Activated CD4-positive, alpha-beta T cell treated with anti-CD3 and anti-CD28 coated beads, Interleukin-2, amount 10 ng/mL, durations not matched to agents 7 days and 5 days (primary cell): ENCODE measurements at places on chromosomes 2 and 18.
A peak's percentile ranks its signal among the peaks of the same experiment; 100 is the strongest.

DNA sequence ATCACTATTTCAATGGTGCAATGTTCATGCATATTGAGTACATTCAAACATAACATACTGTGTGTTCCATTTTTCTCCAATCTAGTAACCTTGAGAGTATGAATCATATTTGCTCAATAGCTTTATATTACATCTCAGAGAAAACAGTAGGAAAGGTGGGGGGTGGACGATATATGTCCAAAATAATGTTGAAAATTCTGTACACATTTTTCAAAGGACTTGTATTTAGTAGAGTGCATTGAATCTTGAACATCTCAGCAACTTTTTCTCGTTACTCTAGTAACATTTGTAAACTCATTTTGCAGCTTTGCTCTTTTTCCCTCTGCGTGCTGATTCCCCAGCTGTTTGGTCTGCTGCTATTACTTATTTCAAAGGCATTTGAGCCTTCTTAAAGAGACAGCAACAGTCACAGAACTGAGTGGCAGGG is 1487.0 kb downstream of the LRP1B start:
- DNase-seq: no peak

- DNase-seq: peak; percentile 47
Measured at GRCh38 chr2:225122583-225123486, 80.6 kb upstream of the DOCK10 start.

- DNase-seq: no peak
Measured at GRCh38 chr2:230774348-230774951, 61.8 kb downstream of the CAB39 start.

GRCh38 chr2:238939521-238940403 is 91.9 kb downstream of the TWIST2 start:
- no peak for DNase-seq

DNA sequence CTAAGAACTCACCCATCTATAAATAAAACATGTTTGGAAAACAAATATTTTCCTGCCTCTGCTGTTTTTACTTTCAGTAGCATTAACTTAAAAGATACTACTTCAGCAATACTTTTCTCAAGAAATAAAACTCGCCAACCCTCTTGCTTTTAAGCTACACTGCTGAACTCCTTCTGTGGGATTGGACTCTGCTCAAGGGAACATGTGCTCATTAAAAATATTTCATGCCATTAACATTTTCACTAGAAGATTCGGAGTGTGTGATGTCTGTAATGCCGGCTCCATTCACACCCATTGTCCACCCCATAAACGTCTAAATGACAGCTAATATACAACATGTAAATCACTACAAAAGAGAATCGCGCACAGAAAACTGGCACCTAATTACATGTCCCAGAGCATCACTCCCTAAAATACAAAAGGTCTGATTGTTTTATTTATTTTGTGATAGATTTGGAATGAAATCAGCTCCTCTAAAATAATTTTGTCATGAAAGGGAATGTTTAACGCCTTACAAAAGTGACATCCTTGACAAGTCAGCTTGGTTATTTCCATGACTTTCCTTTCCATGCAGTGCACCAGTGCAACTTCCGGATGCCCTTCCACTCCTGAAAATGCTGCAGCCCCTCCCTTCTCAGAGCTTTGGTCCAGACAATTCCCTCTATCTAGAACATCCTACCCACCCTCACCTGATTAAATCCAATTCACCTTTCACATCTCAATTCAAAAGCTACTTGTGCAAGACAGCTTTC is 73.1 kb downstream of the ANKRD44 start:
- DNase-seq: no peak

- no peak for DNase-seq
Measured at GRCh38 chr18:3463051-3463450, 13.1 kb downstream of the TGIF1 start.

DNA sequence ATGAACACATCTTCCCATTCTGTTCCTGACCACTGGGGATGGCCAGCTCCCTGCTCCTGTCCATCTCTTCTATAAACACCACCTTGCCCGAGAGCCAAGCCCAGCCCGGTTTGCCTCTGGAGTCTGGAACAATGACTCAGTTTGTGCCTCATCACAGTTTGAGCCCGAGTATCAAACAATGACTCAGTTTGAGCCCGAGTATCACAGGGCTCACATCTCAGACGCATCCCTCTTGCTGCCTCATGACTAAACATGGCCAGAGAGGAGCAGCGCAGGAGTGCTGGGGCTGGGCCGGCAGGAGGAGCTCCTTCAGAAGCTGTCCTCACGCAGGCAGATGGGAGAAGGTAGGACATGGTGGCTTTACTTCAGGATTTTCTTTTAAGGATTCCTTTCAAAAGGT is 68.7 kb downstream of the PXDN start:
- DNase-seq: no peak

DNA sequence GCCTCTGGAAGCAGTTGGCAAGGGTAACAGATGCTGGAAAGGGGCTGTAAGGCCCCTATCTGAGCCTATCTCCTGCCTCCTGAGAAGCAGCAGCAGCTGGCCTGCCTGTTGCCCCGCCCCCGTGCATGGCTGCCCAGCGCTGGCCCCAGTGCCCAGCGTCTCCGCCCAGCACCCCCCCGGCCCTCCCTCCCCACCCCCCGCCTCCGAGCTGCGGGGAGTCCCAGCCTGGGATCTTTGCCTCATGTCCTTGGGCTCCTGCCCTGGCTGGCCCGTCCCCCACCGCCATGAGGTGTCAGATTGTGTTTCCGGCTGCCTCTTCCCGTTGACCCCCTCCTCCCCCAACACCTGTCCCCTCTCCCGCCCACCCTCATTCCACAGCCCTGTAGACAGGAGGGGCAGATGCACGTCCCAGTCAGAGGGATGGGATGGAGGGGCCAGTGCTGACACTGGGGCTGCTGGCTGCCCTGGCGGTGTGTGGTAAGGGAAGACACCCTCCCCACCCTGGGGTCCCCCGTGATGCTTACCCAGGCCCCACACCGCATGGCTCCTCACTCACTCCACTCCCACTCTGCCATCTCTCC is at the start of gene CHRND:
CHRND (plus strand) TSS at position 370 of the 581 bp plus-strand sequence; CDS start at position 426, 56 bp downstream.
- DNase-seq: no peak

DNA sequence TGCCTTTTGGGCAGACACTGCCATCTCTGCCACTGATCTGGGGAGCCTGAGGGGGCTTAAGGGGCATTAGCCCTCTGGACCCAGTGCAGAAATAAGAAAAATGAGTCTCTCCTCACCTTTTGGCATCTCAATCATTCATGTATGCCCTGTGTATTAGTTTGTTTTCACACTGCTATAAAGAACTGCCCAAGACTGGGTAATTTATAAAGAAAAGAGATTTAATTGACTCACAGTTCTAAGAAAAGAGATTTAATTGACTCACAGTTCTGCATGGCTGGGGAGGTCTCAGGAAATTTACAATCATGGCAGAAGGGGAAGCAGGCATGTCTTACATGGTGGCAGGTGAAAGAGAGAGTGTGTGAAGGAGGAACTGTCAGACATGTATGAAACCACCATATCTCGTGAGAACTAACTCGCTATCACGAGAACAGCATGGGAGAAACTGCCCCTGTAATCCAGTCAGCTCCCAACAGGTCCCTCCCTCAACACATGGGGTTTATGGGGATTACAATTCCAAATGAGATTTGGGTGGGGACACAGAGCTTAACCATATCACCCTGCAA is 21.5 kb downstream of the GKN2 start:
- DNase-seq: no peak

DNA sequence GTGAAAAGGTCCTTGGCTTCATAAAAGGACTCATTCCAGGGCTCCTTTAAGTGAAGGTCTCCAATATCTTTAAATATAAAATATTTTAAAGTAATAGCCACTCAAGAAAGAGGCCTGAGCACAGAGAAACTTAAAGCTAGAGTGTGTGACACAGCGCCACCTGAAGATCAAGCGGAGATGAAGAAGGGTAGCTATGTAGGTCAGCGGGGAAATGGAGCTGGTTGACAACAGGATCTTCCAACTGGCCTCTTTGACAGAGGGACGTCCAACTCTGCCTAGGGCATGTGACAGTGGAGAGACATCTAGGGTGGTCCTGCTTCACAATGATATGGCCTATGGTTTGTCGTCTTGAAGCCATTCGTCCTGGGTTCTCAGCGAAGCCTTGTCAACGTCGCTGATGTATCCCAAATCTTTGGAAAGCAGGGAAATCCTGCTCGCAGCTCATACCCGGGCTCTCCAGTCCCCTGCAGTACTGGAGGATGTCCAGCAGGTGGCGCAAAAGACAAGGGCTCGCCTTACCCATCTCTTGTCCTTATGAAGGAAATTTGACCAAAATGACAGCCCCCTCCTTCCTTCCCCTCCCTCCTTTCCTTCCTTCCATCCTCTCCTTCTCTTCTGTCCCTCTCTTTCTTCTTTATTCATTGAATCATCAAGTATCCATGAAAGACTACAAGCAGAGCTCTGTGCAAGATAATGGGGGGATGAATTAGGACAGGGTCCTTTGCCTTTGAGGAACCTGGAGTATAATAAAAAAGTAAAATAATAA is 59.6 kb downstream of the LONRF2 start:
- peak; percentile 69 for DNase-seq

GRCh38 chr2:34601561-34601960 is 1002.5 kb upstream of the FAM98A start:
- DNase-seq: no peak

DNA sequence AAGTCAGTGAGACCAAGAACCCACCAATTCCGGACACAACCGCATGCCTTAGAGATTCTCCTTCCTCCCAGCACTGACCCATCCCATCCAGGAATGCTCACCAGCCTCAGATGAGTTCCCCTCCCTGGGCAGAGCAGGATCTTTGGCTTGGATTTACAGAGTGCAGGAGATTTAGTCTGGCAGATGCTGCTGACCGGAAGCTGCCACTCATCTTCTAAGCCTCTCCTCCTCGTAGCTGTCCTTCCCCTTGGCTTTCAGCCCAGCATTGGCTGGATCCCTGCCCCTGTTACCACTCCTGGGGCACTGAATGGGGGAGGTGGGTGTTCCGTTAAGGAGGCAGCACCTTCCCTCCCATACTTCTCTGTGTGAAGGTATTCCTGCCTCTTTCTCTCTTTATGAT is 53.2 kb downstream of the VWA3B start:
- DNase-seq: no peak

DNA sequence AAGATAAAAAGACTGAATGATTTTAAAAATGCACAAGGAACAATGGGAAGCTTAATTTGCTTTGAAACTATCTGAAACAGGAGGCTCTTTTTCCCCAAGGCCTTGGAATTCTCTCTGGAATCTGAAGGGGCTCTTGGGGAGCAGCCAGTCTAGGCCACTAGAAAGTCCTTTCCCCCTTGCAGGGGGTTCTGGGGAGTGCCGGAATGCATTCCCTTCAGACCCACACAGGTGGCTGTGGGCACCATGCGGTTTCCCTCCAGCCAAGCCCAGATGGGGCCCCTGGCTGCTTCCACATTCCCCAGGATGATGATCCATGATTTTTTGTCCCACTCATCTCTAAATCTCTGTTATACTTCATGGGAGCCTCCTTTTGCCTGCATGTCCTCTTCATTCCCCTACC is 10.7 kb downstream of the GPR45 start:
- DNase-seq: no peak

- no peak for DNase-seq
Measured at GRCh38 chr2:30865892-30866681, 58.8 kb upstream of the CAPN13 start.

GRCh38 chr2:157233506-157233905 is 24.0 kb upstream of the GALNT5 start:
- DNase-seq: no peak

GRCh38 chr18:58768293-58768974 is 96.2 kb upstream of the ZNF532 start:
- peak; percentile 71 for DNase-seq

DNA sequence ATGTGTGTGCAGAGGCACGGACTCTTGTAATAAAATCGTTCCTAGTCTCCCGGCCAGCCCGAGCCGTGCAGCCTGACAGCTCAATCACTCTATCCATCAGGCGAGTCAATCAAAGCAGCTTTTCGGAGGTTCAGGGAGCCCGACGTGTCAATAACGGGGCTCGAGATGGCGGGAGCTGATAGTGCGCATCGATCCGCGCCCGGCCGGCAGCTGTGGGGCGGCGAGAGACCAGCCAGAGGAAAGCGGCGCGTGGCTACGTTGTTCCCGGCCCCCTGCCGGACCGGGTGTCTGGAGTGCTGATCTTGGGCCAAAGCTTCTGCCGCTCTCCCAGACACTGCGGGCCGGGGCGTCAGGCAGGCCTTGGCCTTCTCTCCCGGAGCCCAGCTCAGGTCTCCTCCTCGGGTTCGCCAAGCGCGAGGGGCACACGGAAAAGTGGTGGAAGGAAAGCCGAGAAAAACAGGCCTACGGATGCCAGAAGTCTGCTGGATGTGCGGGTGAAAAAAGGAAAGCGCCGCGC is 2.4 kb downstream of the EN1 start:
- no peak for DNase-seq

- DNase-seq: no peak
Measured at GRCh38 chr2:69731147-69731970, 10.6 kb upstream of the ANXA4 start.

- DNase-seq: no peak
Measured at GRCh38 chr2:21220930-21221329, 97.2 kb downstream of the TDRD15 start.

DNA sequence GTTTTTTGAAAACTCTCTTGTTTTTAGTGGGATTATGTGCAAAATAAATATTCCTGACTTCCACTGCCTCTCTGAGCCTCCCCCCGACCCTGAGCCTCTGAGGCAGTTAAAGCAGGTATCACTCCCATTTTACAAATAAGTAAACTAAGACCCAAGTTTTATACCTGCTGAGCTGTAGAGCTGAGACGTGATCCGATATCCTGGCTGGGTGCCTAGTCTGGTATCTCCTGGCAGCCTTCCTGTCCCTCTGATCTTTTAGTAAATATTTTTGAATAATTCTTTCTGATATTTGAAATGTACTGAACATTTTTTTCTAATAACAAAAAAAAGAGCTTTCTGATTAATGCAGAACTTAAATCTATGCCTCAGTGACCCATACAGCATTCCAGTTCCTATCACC is 108.3 kb upstream of the NOSTRIN start:
- DNase-seq: no peak

DNA sequence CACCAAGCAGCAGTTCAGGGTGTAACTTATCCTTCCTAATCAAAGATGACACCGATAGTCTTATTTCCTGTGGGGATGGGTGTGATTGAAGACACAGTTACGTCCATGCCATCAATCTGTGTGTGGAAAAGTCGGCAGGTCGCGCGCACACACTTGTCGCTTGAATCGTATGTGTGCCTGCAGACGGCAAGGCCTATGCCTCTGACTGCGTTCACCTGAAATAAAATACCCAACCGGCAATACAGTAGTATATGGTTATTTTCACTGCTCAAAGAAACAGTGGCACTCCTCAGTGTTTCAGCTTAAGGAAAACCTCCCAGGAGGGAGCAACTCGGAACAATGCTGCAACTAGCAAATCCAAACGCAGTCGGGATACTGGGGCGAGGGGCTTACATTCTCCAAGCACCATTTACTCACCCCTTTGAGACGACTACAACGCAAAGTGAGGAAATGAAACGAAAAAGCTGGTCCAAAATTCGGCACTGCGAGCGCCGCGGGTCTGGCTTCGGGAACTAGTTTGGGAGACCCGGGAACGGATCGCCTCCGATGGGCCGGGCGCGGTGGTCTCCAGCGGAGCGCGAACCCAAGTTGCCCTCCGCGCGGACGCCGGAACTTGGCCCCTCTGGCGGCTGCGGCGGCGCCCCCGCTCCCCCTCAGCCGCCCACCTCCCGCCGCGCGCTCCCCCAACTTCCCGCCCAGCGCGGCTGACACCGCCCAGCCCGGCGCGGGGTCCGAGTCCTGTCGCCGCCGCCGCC is 675 bp downstream of the PRKD3 start:
- DNase-seq: peak; percentile 34

- no peak for DNase-seq
Measured at GRCh38 chr2:37896319-37896718, 28.8 kb upstream of the RMDN2 start.
